Activated naive CD8-positive, alpha-beta T cell treated with anti-CD3 and anti-CD28 coated beads, Interleukin-2, amount 10 ng/mL, durations not matched to agents 7 days and 5 days (primary cell): ENCODE measurements at places on chromosomes 1 and 21. TPM values are rescaled to one million over a fixed set of nuclear protein-coding genes. Genes with fewer than 3 reads are reported as not detected.

The LCE3E gene
- not detected for total RNA-seq

The NT5C1A gene
- not detected for total RNA-seq

- no peaks in the 10 kb centered on the region for H3K27me3 ChIP-seq
- H3K4me3 ChIP-seq: no peak overlapping the region
- no peaks in the 10 kb centered on the region for H3K4me1 ChIP-seq
- no peaks in the 10 kb centered on the region for H3K36me3 ChIP-seq
Measured at GRCh38 chr1:230321741-230322420, 104.3 kb downstream of the PGBD5 start.

DNA sequence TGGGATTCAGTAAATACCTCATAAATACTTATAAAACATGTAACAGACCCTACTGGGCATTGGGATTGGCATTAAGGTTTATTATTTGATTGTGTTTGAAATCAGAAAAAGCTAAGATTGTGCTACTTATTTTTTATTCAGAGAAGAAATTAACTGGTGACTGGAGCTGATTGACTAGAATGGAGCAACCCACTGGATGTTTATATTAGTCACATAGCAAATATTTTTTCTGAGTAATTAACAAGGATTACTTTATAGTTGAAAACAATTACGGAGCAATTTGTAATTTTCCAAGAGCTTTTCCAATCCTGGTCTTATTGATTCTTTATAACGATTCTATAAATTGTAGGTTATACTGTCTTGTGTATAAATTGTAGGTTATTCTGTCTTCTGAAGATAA lies 208.7 kb downstream of the HLX start:
- no peak overlapping the region for H3K27ac ChIP-seq
- H3K4me3 ChIP-seq: no peak overlapping the region
- no peaks in the 10 kb centered on the region for H3K27me3 ChIP-seq
- no peak for DNase-seq
- no peaks in the 10 kb centered on the region for H3K4me1 ChIP-seq

DNA sequence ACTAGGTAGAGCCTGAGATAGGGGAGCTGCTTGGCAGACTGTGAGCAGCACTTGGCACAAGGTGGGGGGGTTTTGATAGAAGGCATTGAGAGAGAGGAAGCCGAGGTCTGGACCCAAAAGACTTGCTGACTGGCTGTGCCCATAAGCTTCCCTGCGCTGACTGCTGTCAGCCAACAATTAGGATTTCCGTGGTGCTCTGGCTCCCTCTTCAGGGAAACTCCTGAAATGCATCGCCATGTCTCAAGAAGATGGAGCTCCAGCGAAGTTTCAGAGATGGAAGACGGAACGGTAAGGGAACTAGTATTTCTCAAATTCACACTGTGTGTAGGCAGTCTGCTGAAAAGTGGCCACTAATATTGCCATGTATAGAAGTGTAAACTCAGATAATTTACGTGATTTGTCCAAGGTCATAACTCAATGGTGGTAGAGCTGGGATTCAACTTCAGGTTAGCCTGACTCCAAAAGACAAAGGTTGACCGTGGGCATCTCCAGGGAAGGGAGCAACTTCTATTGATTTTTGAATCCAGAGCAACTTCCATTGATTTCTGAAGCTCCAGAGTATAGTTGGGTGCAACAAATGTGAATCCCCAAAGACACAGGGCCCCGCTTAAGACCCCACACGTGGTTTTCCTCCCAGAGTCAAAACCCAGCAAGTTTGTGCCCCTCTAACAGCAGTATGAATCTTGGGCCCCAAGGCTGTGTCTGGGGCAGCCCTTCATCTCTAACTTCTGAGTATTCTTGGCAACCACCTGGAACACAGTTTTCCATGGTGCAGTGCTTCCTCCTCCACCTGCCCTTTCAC lies 44.5 kb upstream of the CRNN start:
- H3K27ac ChIP-seq: no peak overlapping the region
- H3K36me3 ChIP-seq: no peaks in the 10 kb centered on the region
- H3K4me1 ChIP-seq: peaks cover 27% of the 10 kb centered on the region
- H3K4me3 ChIP-seq: no peak overlapping the region
- peaks cover 7% of the 10 kb centered on the region for H3K27me3 ChIP-seq

DNA sequence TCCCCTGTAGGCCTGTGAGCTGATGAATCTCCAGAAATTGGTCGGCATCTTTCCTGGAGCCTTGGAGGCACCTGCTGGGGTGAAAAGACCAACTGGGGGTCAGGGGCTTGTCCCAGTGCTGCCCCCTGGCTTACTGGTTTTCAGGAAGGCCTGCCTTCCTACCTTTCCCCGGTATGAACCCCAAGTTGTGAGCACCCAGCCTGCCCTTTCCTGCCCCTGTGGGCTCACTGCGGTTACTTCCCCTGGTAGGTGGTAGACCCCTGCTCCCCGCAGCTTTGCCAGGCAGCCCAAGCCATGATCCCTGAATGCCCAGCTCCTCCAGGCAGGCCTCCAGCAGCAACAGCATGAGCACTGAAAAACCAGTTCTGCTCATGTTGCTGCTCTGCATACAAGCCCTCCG lies 10.2 kb downstream of the DMRTB1 start:
- peaks cover 4% of the 10 kb centered on the region for H3K27me3 ChIP-seq
- H3K36me3 ChIP-seq: no peaks in the 10 kb centered on the region
- H3K4me1 ChIP-seq: peaks cover 6% of the 10 kb centered on the region
